NCI-H510A treated with DMSO at 0.1 percent for 48 hours (cell line): ENCODE measurements at places on chromosomes 13 and 19.

GRCh38 chr13:94343243-94343585 is 136.3 kb downstream of the DCT start:
- no peak for DNase-seq

DNA sequence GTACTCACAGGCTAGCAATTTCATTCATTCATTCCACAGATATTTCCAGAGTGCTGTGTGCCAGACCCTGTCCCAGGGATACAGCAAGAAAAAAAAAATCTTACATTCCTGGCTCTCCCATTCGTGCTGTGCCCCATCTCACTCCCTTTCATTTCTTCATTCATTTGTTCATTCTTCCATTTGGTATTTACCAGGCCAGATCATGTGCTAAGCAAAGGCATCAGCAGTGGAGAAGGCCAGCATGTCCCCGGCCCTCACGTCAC is 2.3 kb downstream of the MAP3K10 start:
- no peak for DNase-seq

GRCh38 chr13:27562457-27562856 is 57.9 kb downstream of the LNX2 start:
- DNase-seq = no peak

DNA sequence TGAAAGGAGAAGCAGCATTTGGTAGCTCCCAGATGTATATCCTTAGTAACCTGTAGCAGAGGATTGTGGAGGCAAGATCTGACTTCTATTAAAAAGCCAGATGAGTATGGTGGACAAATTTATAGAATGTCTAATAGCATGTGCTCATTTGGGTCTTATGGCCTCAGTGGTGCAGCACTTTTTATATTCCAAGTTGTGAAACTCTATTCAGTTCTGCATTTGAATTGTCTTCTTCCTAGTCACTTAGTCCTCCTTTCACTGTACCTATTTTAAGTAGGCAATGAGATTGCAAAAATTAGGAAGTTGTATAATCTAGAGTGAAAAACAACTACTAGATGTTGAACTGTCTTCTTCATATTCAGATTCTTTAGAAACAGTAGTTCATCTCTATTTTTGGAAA is 412.5 kb upstream of the PCDH9 start:
- DNase-seq = no peak

GRCh38 chr13:95176611-95177259 is 124.5 kb downstream of the ABCC4 start:
- DNase-seq = no peak

DNA sequence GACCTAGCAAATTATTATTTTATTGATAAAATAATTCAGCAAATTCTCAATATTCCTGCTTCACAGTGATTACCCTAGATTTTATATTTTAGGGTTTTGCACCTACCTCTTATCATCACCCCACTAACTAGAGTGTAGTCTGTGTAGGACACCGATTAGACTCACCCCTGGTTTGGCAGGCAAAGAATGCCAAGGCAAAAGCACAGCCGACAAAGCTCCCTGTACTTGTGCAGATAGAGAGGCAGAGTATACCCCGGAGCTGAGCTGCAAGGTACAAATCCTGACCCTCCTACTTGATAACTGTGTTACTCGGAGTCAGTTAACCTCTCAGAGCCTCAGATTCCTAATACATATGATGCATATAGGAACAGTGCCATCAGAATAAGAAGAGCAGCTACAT is 225.7 kb downstream of the ENOX1 start:
- no peak for DNase-seq

DNA sequence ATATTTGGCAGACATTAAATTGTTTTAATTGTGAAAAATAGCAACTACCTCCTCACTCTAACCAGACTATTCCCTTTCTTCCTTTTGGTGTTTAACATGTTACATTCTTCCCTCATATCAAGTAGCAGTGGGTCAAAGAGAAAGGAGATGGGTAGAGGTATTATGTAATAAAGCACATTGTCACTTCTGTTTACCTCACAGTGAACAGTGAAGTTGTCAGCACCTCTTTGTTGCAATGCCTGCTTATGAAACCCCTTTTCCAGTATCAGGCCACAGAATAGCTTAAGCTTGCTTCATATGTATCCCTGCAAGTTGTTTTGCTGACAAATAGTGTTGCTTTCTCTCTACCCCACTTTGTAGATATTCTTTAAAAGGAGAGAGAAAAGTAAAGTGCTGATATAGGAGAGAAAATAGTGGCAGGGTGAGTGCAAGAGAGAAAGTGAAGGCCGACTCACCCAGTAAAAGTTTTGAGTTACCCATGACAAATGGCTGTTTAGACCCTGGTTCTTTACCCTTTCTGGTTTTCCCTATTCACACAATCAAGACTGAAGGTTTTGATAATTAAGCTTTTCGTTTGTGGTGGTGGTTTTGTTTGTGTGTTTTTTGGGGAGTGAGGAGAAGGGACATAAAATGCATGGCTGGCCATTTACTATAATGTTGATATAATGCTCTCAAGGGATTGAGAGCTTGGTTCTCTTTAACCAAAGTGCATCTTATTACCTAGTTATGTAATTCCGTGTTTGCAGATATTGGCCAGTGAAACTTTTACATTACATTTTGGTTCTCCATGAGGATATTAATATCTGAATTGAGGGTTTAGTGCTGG is 3.7 kb downstream of the ITM2B start:
- DNase-seq = no peak

DNA sequence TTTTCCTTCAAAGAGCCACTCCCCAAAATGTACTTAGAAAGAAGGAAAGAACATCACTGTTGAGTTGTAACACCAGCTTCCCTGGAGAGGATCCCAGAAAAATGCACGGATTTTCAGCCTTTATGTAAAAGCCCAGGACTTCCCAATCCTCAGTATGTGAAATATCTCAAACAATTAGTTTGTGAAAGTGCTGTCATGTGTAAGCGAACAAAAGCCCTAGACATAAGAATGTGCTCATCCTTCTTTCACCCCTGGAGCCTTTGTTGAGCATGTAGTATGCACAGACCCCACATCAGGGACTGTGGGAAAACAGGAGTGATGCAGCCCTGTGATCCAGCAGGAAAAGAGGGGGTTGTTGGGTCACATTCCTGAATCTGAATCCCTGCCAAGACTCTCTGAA is 441.4 kb upstream of the ZNF507 start:
- no peak for DNase-seq

- DNase-seq = no peak
Measured at GRCh38 chr13:40273253-40274025, 393.0 kb downstream of the FOXO1 start.

- no peak for DNase-seq
Measured at GRCh38 chr13:23867027-23867491, 22.1 kb downstream of the MIPEP start.

GRCh38 chr19:48950159-48950558 is 4.5 kb upstream of the BAX start:
- DNase-seq = no peak

GRCh38 chr19:6472713-6473112 is 8.6 kb downstream of the CRB3 start:
- DNase-seq = no peak

DNA sequence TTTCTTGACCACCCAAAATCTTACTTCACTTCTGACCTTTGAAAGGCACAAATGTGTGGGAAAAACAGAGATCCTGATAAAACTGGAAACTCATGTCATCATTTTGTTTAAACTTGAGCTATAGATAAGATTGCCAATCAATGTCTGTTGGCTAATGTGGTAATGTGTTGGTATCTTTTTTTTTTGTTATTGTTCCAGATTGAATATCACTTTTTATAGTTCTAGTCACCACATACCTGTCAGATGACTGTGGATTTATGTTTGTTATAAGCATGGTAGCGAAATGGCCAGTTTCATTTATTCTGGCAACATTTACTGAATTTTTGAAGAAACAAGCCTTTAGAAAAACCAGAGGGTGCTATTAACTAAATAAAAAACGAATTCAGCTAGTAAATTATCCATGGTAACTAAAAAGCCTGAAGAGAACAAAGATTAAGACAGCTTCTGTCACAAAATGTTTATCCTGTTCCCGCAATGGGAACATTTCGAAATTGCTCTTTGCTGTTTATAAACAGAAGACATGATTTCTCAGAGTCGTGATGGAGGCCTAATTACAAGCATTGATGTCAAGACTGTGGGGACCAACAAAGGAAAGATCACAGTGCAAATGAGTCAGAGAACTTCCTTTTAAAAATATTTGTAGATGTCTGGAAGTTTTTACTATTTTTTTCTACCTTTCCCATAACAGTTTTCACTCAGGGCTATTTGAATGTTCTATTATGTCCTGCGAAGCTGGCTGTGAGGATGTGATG is 82.9 kb upstream of the POSTN start:
- DNase-seq = no peak

DNA sequence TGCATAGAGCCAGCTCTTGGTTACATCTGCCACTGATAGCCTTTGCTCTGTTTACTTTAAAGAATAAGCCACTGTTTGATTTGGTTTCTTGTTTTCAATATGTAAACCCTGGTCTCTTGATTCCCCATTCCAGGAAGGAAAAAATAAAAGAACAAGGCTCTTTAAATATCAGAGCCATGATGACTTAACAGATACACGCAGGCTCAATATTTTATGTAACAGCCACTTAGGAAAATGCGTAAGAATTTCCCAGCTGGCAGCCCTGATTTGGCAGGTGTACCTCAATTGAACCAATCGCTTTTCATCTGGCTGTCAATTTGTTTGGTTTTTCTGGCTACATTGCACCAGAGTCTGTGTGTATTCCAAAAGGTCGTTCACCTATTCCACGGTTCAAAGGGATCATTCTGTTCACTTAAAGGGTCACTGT is 65.6 kb downstream of the IRS2 start:
- DNase-seq = peak; percentile 62

- no peak for DNase-seq
Measured at GRCh38 chr13:32969516-32969941, 46.7 kb upstream of the KL start.

GRCh38 chr13:39930544-39931444 is 275.3 kb downstream of the COG6 start:
- no peak for DNase-seq

DNA sequence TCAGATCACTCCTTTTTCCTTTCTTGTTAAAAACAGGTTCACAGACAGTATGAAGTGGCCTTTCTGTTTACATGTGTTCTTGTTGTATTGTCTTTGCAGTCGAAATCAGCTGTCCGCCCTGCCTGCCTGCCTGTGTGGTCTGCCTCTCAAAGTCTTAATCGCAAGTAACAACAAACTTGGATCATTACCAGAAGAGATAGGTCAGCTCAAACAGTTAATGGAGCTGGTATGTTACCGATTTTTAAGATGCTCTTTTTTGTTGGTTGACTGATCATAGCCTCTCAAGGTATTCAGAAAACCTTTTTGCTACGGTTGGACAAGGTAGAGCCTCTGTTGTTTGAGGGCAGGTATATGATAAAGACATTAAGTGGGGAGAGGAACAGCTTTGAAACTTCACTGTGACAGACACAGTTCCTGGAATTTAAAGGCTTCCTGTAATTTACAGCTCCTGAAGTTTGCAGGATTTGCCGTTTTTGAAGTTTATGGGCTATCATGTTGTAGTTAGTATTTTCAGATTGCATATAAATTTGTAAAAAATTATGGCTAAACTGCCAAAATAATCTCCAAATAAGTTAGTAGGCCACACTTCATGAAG is 116.1 kb downstream of the LRCH1 start:
- no peak for DNase-seq

- no peak for DNase-seq
Measured at GRCh38 chr13:106417467-106418110, 117.9 kb downstream of the EFNB2 start.

DNA sequence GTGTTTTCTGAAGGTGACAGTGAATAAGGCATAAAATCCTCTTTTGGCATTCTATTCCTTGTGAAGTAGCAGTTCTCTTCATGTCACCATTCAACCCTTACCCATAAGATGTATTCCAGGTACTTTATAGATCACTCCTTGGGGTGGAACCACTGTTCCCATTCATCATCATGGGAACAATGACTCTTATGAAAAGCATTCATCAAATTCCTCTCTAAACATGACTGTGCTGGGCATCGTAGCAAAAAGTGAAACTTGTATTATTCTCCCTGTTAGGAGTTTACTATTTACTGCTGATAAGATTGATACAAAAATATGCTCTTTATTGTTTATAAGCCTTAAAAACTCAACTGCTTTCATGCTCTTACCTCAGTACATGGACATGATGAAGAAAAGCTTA is 793.4 kb downstream of the LIG4 start:
- DNase-seq = no peak

GRCh38 chr19:48102870-48103751 is 7.5 kb downstream of the PLA2G4C start:
- no peak for DNase-seq

DNA sequence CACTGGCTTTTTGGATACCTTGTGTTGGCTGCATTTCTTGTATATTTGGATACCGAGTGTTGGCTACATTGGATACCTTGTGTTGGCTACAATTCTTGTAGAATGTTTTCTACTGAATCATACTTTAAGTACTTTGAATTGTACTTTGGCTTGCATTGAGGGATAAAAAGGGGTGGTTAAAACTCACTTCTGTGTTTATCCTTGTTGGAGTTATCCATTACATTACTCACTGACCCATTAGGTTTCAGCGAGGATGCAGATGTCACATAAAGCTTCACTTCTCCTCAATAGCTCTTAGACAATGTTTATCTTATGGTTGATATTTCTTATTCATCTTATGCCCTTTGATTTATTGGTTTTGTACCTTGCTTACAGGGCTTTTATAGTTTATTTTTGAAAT is 43.1 kb downstream of the PDS5B start:
- DNase-seq = no peak

GRCh38 chr13:112783135-112783977 is 93.5 kb downstream of the ATP11A start:
- no peak for DNase-seq

GRCh38 chr13:94630858-94631257 is 29.2 kb downstream of the GPR180 start:
- no peak for DNase-seq

DNA sequence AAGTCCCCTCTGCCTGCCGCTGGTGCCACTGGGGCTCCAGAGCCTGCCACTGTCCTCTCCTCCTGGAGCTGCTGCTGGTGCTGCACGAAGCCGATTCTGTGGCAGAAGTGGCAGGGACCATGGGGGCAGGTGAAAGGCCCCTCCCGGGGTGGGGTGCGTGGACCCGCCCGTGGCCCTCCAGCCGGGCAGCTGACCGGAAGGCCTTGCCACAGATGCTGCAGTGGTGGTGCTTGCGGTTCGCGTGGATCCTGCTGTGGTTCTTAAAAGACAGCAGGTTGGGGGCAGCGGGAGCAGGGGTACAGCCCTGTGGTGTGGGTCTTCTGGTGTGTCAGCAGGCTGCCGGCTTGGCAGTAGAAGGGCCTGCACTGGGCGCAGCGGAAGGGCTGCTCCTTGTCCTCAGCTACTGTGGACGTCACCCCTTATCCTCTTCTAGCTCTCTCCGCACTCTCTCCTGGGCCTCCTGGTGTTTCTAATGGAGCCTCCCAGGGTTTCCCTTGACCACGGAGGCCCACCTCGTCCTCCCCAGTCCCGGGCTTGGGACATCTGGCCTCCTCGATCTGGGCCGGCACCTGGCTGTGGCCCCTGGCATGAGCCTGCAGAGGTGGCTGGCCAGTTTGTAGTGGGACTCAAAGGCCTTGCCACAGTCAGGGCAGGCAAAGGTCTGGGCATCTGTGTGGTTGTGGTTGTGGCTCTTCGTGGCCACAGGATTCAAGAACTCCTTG is 380.4 kb downstream of the OLFM4 start:
- DNase-seq = no peak

- no peak for DNase-seq
Measured at GRCh38 chr19:56107626-56108351, 13.3 kb downstream of the ZNF787 start.

- no peak for DNase-seq
Measured at GRCh38 chr19:47095476-47096099, 18.0 kb downstream of the ZC3H4 start.
